ENCODE measurements at places on chromosomes 11 and 22.
A peak's percentile ranks its signal among the peaks of the same experiment; 100 is the strongest.

GRCh38 chr11:12159351-12160099 is 49.1 kb downstream of the MICAL2 start:
- no peak for DNase-seq

- DNase-seq: peak; percentile 94
Measured at GRCh38 chr11:19240420-19241259, at the start of gene E2F8. E2F8 (minus strand) TSS chr11:19240945; CDS start chr11:19240121, 824 bp downstream.

- no peak for DNase-seq
Measured at GRCh38 chr11:38900211-38900610, 2302.2 kb upstream of the RAG2 start.

GRCh38 chr11:2302306-2302895 is 588 bp downstream of the TSPAN32 start:
- peak; percentile 45 for DNase-seq

GRCh38 chr11:126182787-126183445 is 28.5 kb downstream of the RPUSD4 start:
- no peak for DNase-seq

DNA sequence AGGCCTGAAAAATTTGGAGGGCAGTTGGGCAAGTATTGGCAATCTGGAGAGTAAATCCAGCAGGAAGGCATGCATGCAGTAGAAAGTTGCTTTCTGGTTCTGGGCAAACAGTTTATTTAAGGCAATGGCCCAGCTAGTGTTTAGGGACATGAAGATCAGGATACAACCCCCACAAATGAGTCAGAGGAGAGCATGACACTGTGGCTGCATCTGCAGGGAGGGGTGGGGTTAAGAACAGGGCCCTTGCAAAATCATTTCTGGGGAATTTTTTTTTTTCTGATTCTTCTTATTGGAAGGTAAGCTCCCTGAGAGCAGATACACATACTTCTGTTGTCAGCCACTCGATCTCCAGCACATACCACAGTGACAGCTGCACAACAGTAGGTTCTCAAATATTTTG is 61.1 kb downstream of the FDX1 start:
- DNase-seq: no peak

DNA sequence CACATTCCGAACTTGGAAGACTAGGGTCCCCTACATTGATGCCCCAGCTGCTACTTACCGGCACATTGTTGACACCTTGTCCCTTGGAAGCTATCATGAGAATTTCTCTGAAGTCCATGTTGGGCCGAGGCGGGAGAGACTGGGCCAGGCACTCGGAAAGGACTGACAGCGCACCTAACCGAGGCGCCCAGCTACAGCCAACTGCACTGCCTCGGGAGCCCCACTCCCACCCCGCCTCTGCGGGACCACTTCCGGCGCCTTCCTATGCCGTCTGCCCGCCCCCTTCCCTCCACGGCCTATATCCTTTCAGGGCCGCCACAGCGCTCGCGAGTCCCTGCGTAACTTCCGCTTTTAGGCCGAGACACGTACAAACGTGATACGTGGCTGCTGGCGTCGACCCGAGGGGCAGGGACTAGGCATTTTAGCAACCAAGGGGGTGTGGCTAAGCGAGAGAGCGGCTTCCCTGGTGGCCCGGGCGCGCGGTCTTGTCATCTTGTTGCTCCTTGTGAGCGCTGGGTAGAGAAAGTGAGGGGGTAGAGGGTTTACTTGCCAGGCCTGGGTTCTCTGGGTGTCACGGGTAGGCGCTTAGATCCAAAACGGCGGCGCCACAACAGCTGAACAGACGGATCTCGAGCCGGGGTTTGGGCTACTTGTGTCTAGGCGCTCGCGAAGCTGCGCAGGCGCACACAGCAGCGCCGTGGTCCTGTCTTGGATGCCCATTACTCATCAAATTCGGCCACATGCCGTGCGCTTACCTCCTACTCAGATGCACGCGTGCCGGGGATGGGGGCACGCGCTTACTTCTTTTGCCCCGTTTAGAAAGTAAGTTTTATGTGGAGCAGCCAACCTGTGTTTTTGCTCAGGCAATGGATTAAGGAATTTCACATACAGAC is at the start of gene SPTY2D1:
Gene SPTY2D1, minus strand, starts transcription at position 203 of the 893 bp plus-strand sequence. Its CDS starts 85 bp downstream, at position 118.
- peak; percentile 99 for DNase-seq

- no peak for DNase-seq
Measured at GRCh38 chr11:13140028-13140870, 131.1 kb downstream of the RASSF10 start.

DNA sequence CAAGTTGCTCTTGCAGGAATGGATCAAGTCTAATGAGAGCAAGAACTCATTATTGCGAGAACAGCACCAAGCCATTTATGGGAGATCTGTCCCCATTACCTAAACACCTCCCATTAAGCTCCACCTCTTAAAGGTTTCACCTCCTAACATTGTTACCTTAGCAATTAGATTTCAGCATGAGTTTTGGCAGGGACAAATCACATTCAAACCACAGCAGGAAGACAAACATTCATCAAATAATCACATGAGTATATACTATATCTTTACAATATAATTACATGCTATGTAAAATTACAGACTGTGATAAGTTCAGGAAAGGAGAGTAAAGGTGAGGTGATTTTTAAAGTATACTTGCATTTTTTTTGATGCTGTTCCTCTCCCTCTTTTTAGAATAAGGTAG is 6.6 kb upstream of the TEAD1 start:
- DNase-seq: no peak

DNA sequence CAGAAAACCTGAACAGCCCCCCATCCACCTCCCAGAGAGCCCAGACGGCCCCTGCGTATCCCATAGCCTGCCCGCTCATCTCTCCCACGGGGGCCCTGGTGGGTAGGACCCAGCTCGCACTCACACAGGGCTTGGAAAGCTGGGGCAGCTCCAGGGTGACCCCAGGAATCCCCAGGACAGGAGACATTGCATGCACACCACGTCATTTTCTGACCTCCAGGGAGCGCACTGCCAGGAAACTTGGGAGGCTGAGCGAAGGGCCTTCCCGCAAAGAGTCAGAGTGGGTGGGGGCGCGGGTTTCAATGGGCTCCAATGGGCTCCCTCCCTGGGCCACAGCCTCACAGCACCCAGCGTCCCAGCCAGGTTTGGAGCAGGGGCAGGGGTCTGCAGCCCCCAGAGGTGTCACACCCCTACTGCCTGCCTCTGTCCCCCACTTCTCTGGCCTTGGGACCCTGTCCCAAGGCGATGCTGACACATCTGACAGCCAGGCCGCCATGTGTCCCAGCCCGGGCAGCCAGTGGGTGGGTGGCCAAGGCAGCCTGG is 8.2 kb upstream of the SYT8 start:
- DNase-seq: no peak

DNA sequence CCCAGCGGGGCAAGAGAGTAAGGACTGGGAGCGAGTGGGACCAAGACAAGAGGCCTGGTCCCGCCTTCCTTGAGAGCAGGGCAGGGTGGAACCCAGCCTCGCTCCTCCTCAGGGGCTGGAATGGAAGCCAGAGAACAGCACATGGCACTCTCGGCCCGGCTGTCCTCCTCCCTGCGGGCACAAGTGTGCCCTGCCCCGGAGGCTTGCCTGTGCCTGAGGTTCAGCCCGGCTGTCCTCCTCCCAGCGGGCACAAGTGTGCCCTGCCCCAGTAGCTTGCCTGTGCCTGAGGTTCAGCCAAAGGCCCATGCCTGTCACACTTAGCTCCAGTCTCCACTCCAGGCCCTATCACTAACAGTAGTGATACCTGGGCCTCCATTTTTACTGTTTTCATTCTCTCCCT is 24.2 kb downstream of the SULT4A1 start:
- DNase-seq: no peak

GRCh38 chr22:44147008-44147645 is 33.6 kb upstream of the PARVG start:
- DNase-seq: no peak

DNA sequence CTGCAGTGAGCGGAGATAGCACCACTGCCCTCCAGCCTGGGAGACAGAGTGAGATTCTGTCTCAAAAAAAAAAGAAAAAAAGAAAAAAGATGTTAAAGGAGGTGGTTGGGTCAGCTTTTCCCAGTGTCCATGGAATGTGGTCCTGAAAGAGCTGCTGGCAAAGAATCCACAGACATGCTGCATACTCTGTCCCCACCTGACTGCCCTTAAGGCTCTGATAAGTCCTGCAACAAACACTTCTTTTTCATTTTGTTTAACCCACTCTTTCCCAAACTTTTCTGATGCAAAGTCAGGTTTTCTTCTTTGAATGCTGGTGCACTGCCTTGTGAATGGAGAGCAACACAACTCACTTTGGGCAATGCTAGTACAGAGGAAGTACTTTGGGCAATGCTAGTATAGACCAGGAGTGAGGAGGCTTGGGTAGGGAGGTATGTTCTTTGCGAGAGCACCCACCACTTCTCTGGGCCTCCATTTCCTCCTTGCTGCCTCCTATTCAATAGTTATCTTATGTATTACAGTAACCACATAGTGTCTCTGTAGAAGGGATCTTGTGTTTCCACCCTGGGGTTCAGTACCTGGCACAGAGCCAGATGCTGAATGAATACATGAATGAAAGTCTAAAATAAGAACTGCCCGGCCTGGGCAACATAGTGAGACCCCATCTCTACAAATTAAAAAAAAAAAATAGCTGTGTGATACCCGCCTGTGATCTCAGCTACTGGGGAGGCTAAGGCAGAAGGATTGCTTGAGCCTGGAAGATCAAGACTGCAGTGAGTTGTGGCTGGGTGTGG is 18.9 kb downstream of the LIF start:
- peak; percentile 50 for DNase-seq

GRCh38 chr22:27270818-27271510 is 530.6 kb downstream of the MN1 start:
- DNase-seq: no peak

DNA sequence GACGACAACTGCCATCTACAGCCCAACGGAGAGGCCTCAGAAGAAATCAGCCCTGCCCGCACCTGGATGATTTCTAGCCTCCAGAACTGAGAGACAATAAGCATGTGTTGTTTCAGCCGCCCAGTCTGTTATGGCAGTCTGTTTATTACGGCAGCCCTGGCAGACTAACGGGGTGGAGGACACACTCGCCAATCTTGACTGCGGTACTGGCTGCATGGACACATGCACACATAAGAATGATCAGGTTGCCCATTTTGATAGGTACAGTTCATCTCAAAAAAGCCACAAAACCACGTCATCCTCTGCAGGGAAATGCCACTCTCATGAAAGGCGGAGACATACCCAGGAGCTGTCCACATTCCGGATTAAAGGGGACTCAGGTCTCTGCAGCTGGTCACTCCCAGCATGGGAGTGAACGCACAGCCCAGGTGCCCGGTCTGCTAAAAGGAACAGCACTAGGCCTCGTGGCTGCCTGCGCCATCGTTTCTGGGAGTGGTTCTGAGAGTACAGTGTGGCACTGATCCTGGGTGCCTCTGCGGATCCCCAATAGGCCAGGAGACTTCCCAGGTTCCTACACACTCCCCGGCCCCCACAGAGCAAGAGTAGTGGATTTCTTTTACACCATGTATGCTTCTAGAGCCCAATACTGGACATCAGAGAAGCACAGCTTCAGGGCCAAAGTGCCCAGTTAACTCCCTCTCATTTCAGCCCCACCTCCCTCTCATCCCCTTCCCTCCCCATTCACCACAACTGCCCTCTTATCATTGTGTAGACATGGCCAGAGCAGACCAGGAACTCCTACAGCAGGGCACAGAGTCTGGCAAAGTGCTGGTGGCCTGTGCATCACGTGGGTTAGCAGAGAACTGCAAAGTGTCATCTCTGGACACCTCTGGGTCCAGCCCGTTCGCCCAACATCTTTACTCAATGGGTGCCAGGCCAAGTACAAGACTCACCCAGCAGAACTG is 11.7 kb upstream of the COMT start:
- DNase-seq: no peak

- DNase-seq: no peak
Measured at GRCh38 chr11:47071341-47071740, 105.3 kb downstream of the ARFGAP2 start.

- DNase-seq: no peak
Measured at GRCh38 chr22:20994128-20994901, 7.6 kb downstream of the THAP7 start.

GRCh38 chr11:85316967-85317366 is 310.2 kb downstream of the DLG2 start:
- DNase-seq: no peak

- DNase-seq: no peak
Measured at GRCh38 chr22:39559456-39560105, 11.0 kb upstream of the CACNA1I start.

- no peak for DNase-seq
Measured at GRCh38 chr11:78922859-78923625, 348.4 kb upstream of the NARS2 start.

- no peak for DNase-seq
Measured at GRCh38 chr11:133950874-133951326, 5.9 kb downstream of the IGSF9B start.

DNA sequence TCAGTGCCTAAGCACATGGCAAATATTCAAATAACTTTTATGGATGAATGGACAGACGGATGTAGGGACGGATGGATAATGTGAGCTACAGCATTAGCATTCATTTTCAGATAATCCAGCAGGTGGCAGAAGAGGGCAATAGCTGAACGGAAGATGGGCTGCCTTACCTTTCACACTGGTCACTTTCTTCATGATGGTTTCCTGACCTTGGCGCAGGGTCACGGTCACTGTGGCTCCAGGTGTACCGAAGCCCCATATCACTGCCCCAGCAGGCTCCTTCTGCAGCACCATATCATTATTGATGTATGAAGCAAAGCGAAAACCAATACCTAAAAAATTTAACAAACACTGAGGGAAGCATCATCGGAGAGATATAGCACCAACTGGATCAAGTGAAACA is 4.3 kb downstream of the SIAE start:
- DNase-seq: peak; percentile 60

- no peak for DNase-seq
Measured at GRCh38 chr11:65224930-65225278, 36.9 kb upstream of the POLA2 start.

DNA sequence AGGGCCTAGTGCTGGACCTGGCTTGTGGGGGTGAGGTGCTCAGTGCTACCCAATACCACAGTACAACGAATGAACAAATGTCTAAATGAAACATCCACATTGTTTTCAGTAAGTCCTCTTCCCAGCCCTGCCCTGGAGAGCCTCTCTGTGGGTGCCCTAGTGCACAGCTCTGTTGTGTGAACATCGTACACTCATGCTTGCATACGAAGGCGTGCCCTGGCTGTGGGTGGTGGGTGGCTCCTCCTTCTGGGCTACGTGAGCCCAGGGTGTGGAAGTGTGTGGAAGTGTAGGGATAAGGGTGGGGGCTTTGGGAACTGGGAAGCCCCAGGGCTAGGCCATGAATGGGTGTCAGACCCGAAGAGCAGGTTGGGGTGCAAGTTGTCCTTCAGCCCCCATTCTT is 592 bp upstream of the NLRX1 start:
- no peak for DNase-seq

- no peak for DNase-seq
Measured at GRCh38 chr22:34886391-34886790, 179.6 kb upstream of the ISX start.

DNA sequence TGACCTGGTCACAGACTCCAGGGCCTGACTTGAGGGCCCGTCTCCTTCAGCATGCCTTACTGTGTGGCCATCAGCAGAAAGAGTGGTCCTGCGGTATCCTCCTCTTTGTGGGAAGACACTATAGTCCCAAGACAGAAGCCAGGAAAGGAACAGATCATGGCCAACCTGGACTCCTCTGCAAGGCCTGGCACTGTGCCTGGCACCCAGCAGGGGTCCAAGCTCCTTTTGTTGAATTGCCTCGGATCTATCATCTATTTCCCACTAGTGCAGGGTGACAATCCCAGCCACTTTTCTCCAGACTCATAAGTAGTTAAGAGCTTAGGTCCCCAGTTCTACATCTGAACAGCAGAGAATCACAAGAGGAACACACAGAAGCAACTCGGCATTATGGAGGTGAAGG is 27.0 kb downstream of the DSCAML1 start:
- no peak for DNase-seq

All from activated CD4-positive, alpha-beta T cell treated with anti-CD3 and anti-CD28 coated beads, Interleukin-2, amount 10 ng/mL, durations not matched to agents 7 days and 5 days (primary cell).